ENCODE measurements at places on chromosomes 2 and 18. TPM values are rescaled to one million over a fixed set of nuclear protein-coding genes. Genes with fewer than 3 reads are reported as not detected.
A peak's percentile ranks its signal among the peaks of the same experiment; 100 is the strongest.

DNA sequence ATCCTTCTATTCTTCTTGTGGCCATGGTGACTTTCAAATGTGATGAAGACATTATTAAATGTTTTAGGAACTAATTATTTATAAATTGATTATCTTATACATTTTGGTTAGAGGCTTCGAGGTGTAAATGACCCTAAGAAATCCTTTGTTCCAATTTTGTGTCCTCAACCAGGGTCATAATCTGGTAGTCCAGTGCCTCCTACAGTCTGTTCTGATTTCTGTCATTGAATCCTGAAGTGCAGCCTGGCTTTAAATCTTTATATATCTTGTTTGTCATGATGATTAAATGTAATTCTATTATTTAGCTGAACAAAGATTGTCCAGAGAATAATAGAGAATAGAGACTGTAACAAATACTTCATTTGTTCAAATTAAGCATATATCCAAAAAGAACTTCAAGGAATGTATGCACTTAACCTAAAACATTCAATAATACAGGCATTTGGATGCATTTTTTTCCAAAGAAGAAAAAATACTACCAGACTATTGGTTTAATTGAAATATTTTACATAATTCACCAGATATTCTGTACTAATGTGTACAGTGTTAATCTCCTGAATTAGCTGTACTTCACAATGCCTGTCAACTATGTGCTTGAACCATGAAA lies 89.8 kb downstream of the PRPF40A start:
- DNase-seq, result peak; percentile 21

GRCh38 chr2:25558262-25558661 lies 115.1 kb downstream of the DTNB start:
- no peak for DNase-seq

CRYBA2 gene
- not detected for total RNA-seq

TACR1 gene
- 1.2 TPM for total RNA-seq

All from frontal cortex (tissue), 4 donors.